ENCODE measurements at places on chromosomes 13 and 19. TPM values are rescaled to one million over a fixed set of nuclear protein-coding genes. Genes with fewer than 3 reads are reported as not detected.
A peak's percentile ranks its signal among the peaks of the same experiment; 100 is the strongest.

Gene APOC4
- not detected for polyA plus RNA-seq

Gene ZNF28
- 17.9 TPM for polyA plus RNA-seq

Gene ZNF433
- polyA plus RNA-seq, result 6.3 TPM

Gene KANK3
- 0.09 TPM for polyA plus RNA-seq

Gene KCTD4
- polyA plus RNA-seq, result not detected

Gene SBK2
- polyA plus RNA-seq, result not detected

Gene DCT
- not detected for polyA plus RNA-seq

- peaks cover 8% of the 10 kb centered on the region for H3K27me3 ChIP-seq
- H3K4me3 ChIP-seq, result no peak overlapping the region
- no peaks in the 10 kb centered on the region for H3K36me3 ChIP-seq
- no peak overlapping the region for H3K27ac ChIP-seq
Observed at GRCh38 chr13:48682436-48682835, 28.7 kb downstream of the CYSLTR2 start.

GRCh38 chr13:110610955-110611595 is 4.3 kb upstream of the NAXD start:
- H3K36me3 ChIP-seq, result no peaks in the 10 kb centered on the region
- peak overlapping the region; percentile 48 for H3K27ac ChIP-seq
- no peak overlapping the region for H3K4me3 ChIP-seq

DNA sequence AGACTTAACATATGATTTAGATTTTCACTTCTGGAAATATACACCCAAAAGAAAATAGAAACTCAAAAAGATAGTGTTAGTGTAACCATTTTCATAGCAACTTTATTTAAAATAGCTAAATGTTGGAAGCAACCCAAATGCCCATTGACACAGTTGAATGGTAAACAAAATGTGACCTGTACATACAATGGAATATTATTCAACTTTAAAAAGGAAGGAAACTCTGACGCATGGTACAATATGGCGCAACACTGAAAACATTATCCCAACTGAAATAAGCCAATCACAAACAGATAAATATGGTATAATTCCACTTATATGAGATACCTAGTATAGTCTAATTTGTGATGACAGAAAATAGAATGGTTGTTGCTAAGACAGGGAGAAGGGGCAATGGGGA is 1456.1 kb upstream of the MIR17HG start:
- no peaks in the 10 kb centered on the region for H3K36me3 ChIP-seq
- no peaks in the 10 kb centered on the region for H3K4me1 ChIP-seq
- no peak for DNase-seq
- no peak overlapping the region for H3K4me3 ChIP-seq
- H3K27me3 ChIP-seq, result no peaks in the 10 kb centered on the region
- no peak overlapping the region for H3K27ac ChIP-seq

- peaks cover 33% of the 10 kb centered on the region for H3K36me3 ChIP-seq
- no peak overlapping the region for H3K4me3 ChIP-seq
- H3K4me1 ChIP-seq, result no peaks in the 10 kb centered on the region
Observed at GRCh38 chr19:24140099-24140498, 53.1 kb downstream of the ZNF254 start.

DNA sequence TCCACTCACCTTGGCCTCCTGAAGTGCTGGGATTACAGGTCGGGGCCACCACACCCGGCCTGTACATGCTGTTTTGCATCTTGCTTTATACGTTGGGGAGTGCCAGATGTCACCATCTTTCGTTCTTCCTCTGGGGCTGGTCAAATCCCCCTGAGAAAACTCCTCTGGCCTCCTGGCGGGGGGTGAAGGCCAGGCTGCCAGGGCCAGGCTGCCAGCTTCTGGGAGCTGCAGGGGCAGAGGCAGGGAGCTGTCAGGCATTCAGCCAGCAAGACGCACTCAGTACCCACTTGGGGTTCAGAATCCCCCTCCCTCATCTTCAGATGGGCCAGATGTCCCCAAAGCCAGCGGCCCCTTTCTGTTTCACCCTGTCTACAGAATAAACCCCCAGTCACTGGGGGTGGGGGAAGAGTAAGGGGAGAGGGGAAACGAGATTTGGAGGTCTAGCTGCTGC is 16.1 kb downstream of the ZSWIM9 start:
- peaks cover under 1% of the 10 kb centered on the region for H3K36me3 ChIP-seq
- peaks cover 23% of the 10 kb centered on the region for H3K4me1 ChIP-seq
- peak overlapping the region; percentile 66 for H3K4me3 ChIP-seq
- H3K27ac ChIP-seq, result peak overlapping the region; percentile 27
- DNase-seq, result peak; percentile 17
- H3K27me3 ChIP-seq, result no peaks in the 10 kb centered on the region

- no peak overlapping the region for H3K27ac ChIP-seq
- DNase-seq, result no peak
- H3K36me3 ChIP-seq, result peaks cover 9% of the 10 kb centered on the region
- H3K4me3 ChIP-seq, result no peak overlapping the region
Observed at GRCh38 chr13:40465015-40465390, 201.4 kb downstream of the FOXO1 start.

DNA sequence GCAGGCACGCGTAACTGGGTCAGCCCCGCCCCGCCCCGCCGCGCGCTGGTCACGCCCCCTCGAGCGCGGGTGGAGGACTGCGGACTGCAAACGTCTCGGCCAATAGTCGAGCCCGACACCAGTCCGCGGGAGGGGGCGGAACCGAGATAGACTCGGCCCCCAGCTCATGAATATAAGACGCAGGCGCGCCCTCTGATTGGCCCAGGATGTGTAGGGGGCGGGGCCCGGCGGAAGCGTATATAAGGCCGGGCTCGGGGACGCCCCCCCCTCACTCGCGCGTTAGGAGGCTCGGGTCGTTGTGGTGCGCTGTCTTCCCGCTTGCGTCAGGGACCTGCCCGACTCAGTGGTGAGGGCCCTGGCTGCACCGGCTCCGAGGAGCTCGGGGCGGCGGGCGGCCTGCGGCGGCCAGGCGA is at the start of gene CIRBP:
CIRBP (plus strand) TSS at position 268 of the 413 bp plus-strand sequence. CDS start 1,602 bp downstream, outside the sequence.
- no peaks in the 10 kb centered on the region for H3K27me3 ChIP-seq
- peak within 1 kb of the TSS; percentile 95 for H3K4me3 ChIP-seq
- DNase-seq, result peak; percentile 99
- peak within 1 kb of the TSS; percentile 97 for H3K27ac ChIP-seq
- no peaks in the 10 kb centered on the region for H3K36me3 ChIP-seq

DNA sequence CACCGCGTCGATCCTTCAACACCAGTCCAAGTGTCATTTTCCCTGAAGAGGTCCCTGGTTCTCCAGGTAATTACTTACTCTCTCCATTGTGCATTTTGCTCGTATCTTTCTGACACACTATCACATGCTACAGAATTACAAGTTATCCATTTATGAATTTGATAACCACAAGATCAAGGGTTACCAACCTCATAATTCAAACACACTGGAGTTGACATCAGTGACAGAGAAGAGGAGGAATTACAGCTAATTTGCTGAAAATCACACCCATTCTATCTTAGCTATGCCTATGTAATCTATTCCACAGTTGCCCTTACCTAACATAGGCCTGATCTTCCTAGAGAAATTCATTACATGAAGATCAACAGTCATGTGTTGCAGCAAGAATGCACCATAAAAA is 14.2 kb downstream of the ZC3H13 start:
- no peaks in the 10 kb centered on the region for H3K27me3 ChIP-seq
- no peak for DNase-seq
- peaks cover 33% of the 10 kb centered on the region for H3K36me3 ChIP-seq
- H3K4me3 ChIP-seq, result no peak overlapping the region
- H3K27ac ChIP-seq, result peak overlapping the region; percentile 21
- peaks cover 3% of the 10 kb centered on the region for H3K4me1 ChIP-seq

All from naive B cell (primary cell).